ENCODE measurements at places on chromosomes 6 and 20.

GRCh38 chr6:7311176-7311575, 1.8 kb downstream of the SSR1 start:
- DNase-seq = no peak

- DNase-seq = no peak
Measured at GRCh38 chr6:148869585-148869984, 122.8 kb downstream of the UST start.

- DNase-seq = no peak
Measured at GRCh38 chr20:60680554-60680953, 571.5 kb upstream of the CDH4 start.

- no peak for DNase-seq
Measured at GRCh38 chr6:32685603-32686002, 19.1 kb upstream of the HLA-DQB1 start.

DNA sequence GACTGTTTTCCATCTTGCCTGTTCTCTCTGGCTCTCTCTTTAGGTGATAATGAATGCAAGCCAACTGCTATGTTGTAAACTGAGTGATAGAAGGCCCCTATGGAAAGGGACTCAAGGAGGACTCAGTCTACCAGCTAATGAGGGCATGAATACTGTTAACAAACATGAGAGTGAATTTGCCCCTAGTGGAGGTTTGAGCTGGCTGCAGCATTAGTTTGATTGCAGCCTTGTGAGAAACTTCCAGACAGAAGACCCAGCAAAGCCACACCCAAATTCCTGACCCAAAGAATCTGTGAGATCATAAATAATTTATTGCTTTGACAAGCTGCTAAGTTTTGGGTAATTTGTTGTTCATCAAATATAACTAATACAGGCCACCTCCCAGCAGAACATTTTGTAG, 50.0 kb upstream of the PLCB1 start:
- no peak for DNase-seq

DNA sequence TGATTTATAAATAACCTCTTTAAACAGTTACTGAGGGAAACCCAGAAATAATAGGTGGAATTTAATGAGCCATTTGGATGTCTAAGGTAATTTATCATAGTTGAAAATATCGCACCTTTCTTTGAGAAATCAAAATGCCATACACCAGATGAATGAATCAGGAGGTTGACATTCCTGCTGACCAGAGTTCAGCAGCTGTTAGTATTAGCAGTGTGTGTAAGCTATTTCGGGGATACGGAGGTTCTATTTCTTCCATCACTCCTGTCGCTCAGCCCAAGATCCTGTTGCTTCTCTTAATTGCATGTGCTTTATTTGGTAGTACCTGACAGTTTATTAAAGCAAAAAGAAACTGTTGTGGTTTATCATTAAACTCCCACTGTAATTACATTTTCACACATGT, 67.1 kb downstream of the HDGFL1 start:
- no peak for DNase-seq

- no peak for DNase-seq
Measured at GRCh38 chr6:167748458-167749379, 78.0 kb upstream of the AFDN start.

DNA sequence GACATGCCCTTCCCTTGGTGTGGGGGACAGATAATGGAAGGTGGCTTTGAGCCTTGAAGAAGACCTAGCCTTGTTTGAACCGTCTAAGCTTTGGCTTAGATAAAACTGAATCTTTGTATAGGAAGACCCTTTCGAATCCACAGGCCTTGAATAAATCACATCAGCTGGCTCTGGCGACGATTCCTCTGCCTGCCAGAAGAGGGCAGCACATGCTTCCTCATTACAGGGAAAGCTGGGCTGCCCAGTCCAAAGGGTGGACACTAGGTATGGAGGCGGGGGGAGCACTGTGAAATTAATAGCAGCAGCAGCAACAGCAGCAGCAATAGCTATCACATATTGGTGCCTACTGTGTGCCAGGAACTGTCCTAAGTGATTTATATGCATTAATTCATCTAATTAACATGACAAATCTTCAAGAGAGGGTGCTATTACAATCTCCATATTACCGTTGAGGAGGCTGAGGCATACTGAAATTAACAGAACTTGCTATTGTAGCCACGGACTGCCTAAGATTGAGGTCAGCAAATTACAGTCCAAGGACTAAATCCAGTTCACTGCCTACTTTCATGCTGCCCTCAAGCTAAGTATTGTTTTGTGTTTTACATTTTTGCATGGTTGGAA, 85.1 kb downstream of the CLIC5 start:
- DNase-seq = peak; percentile 57

- no peak for DNase-seq
Measured at GRCh38 chr6:150741633-150742200, 123.8 kb upstream of the MTHFD1L start.

DNA sequence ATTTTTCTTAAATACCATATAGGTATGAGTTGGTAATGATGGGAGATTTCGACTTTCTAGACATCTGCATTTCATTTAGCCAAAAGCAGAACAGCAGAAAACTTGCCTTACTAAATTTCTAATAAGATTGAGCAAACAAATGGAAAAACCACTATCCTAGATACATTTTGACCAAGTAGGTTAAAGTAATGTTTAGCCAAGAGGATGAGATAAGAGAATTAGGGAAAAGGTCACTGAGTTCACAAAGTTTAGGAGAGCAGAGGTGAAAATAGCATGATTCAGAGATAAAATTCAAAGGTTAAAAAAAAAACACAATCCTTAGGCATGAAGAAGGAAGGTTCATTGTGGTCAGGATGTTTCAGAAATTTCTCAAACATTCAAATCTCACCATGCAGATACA, 450.3 kb downstream of the CD83 start:
- DNase-seq = no peak
